LHCN-M2 (cell line): ENCODE measurements at places on chromosomes 7 and 10. TPM values are rescaled to one million over a fixed set of nuclear protein-coding genes. Genes with fewer than 3 reads are reported as not detected.

DNA sequence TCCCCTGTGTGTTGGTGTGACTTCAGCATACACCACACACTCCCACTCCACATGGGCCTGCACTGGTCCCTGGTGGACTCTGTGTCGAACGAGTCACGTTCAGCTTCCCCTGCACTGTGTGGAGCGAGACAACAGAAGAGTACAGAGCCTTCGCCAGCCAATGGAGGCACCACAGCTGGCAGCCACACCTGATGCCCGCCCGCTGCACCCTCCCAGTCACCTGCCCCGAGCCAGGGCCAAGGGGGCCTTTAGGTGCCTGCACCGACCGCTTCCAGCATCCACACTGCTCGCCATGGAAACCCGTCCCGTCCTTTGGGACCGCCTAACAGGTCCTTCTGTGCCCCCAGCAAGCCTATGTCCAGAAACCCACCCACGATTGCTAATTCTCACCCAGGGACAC, 9.2 kb downstream of the FOXL3 start:
- no peak for DNase-seq

- DNase-seq, result peak; percentile 87
These were observed at the start of gene ETV1 for GRCh38 chr7:13989126-13989948. Gene ETV1, minus strand, starts transcription at chr7:13989666. Its CDS starts 614 bp downstream, at chr7:13989052.

Gene PRKCQ
- total RNA-seq, result not detected in 2 replicates

DNA sequence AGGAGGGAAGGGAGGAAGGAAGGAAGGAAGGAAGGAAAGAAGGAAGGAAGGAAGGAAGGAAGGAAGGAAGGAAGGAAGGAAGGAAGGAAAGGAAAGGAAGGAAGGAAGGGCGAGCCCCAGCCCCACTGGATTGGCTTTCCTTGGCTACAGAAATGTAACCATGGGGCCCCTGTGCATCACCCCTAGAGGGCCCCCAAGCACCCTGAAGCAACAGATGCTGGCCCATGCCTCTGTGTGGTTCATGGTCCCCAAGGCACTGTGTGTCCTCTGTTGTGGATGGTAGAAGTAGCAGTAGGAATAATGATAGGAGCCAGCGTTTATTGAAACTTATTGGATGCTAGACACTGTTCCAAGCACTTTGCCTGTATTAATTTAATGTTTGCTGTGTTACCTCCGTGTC, 116.6 kb upstream of the MACROH2A2 start:
- no peak for DNase-seq

- peak; percentile 71 for DNase-seq
These were observed 77.9 kb downstream of the PCGF5 start for GRCh38 chr10:91298224-91298871.

GRCh38 chr10:69801094-69801433, 642 bp upstream of the COL13A1 start:
- DNase-seq, result peak; percentile 32
